ENCODE measurements at places on chromosomes 4 and X.

DNA sequence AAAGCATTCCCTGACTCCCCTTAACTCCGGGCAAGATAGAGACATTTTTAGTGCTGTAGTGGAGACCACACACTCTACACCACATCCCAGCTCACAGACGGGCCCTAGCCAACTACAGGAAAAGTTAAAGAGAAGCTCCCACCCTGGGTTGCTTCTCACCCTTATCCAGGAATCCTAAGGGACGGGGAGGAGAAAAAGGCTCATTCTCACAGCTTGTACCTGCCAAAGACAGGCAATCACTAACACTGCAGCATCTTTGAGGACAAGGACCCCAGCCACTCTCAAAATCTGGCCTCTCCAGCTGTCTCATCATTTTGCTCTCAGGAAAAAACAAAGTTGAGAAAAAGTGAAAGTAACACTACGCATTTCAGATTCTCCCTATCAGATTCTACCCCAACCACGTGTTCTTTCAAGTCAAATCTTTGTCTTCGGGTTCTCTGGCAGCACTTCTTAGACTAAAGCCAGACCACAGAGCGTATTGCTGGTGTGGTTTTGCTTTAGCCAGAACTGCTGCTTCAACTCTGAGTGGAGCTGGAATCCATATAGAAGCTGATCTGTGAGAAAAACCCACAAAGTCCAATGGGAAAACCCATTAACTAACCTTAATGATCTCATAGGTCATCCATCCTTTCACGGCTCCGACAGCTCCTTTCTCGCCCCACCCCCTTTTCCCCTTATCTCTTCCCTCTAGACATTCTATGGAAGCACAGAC lies 605.9 kb upstream of the DIPK2B start:
- no peaks in the 10 kb centered on the region for H3K27me3 ChIP-seq
- peak overlapping the region; percentile 57 for H3K27ac ChIP-seq
- peaks cover 88% of the 10 kb centered on the region for H3K4me1 ChIP-seq
- no peaks in the 10 kb centered on the region for H3K36me3 ChIP-seq
- peak; percentile 80 for DNase-seq
- H3K4me3 ChIP-seq = peak overlapping the region; percentile 56

- no peaks in the 10 kb centered on the region for H3K36me3 ChIP-seq
- H3K4me3 ChIP-seq = peak overlapping the region; percentile 55
- H3K27me3 ChIP-seq = no peaks in the 10 kb centered on the region
- peaks cover 37% of the 10 kb centered on the region for H3K4me1 ChIP-seq
- peak; percentile 76 for DNase-seq
- peak overlapping the region; percentile 87 for H3K27ac ChIP-seq
Observed at GRCh38 chr4:25234390-25235370, 847 bp downstream of the PI4K2B start.

- H3K27me3 ChIP-seq = no peaks in the 10 kb centered on the region
- peak overlapping the region; percentile 75 for H3K4me3 ChIP-seq
- no peaks in the 10 kb centered on the region for H3K36me3 ChIP-seq
- peak overlapping the region; percentile 46 for H3K27ac ChIP-seq
- DNase-seq = no peak
Observed at GRCh38 chr4:17511509-17511949, 361 bp downstream of the QDPR start.

- no peaks in the 10 kb centered on the region for H3K27me3 ChIP-seq
- H3K27ac ChIP-seq = no peak overlapping the region
- H3K36me3 ChIP-seq = no peaks in the 10 kb centered on the region
- H3K4me3 ChIP-seq = peak overlapping the region; percentile 38
Observed at GRCh38 chr4:147550626-147551246, 66.5 kb upstream of the TMEM184C start.

- no peaks in the 10 kb centered on the region for H3K4me1 ChIP-seq
- no peaks in the 10 kb centered on the region for H3K36me3 ChIP-seq
- H3K27me3 ChIP-seq = no peaks in the 10 kb centered on the region
- H3K4me3 ChIP-seq = no peak overlapping the region
Observed at GRCh38 chrX:572538-573124, 58.0 kb upstream of the SHOX start.

- H3K4me3 ChIP-seq = no peak overlapping the region
- no peaks in the 10 kb centered on the region for H3K36me3 ChIP-seq
- H3K27ac ChIP-seq = no peak overlapping the region
Observed at GRCh38 chrX:155221351-155221750, 5.1 kb downstream of the VBP1 start.

- no peaks in the 10 kb centered on the region for H3K4me1 ChIP-seq
- no peak overlapping the region for H3K4me3 ChIP-seq
- no peaks in the 10 kb centered on the region for H3K27me3 ChIP-seq
- no peak overlapping the region for H3K27ac ChIP-seq
Observed at GRCh38 chr4:22268350-22269025, 247.4 kb downstream of the ADGRA3 start.

All from CD4-positive, alpha-beta memory T cell (primary cell).